Transverse colon (tissue), 4 donors: ENCODE measurements at places on chromosomes 3 and 15. TPM values are rescaled to one million over a fixed set of nuclear protein-coding genes. Genes with fewer than 3 reads are reported as not detected.

DNA sequence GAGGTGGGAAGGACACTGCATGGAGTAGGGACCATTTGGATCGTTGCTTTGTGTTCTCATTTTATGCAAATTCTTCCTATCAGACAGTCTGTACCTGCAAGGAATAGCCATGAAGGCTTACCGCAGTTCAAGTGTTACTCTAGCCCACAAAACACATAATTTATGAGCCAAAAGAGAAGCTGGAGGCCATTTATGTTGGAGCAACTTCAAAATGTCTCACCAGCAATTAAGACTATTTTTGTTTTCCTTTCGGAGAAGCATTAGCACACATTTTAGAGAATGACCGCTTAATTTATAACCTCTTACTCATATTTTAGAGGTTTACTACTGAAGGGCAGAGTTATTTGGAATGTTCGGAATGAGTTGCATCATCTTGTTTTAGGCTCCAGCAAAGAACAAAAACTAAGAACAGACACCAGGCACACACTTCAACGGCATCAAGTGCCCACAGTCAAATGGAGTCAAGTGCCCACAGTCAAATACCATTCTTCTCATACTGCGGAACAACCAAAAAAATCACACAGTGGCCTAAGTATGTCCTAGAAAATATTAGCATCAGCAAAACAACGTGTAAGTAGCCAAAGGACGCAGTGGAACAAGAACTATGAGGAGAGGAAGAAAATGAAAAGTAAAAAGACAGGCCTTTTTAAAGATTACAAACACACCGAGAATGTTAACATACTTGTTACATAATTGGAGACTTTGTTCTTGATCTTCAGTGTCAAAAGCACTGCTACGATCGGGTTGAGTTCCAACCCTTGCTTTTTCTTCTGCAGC, 17.5 kb upstream of the GOLGA8J start:
- no peak overlapping the region for H3K4me3 ChIP-seq
- H3K27me3 ChIP-seq = no peaks in the 10 kb centered on the region
- H3K27ac ChIP-seq = no peak overlapping the region
- H3K4me1 ChIP-seq = no peaks in the 10 kb centered on the region
- DNase-seq = no peak

SCAP gene
- 216 TPM for total RNA-seq

DNA sequence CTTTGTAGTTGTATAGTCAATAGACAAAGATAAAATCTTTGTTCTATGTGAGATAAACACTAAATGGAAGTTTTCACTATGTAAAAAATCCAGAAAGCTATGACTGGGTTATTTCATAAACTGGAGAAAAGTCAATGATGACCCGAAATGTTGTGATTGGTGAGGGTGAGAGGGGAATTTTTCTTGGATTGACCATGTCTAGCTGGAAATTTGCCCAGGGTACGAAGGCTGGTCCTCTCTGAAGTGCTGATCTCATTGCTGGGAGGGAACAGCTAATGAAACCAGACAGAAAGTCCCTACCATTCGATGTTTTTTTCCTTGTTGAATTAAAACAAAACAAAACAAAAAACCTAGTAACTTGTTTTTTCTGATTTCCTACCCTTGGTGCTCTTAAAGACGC, 14.3 kb downstream of the TPRG1 start:
- no peaks in the 10 kb centered on the region for H3K4me1 ChIP-seq
- no peak for DNase-seq
- H3K27ac ChIP-seq = no peak overlapping the region
- H3K4me3 ChIP-seq = no peak overlapping the region
- no peaks in the 10 kb centered on the region for H3K36me3 ChIP-seq
- no peaks in the 10 kb centered on the region for H3K27me3 ChIP-seq

GRCh38 chr3:124315215-124316033, 323.5 kb upstream of the ROPN1 start:
- no peak overlapping the region for H3K4me3 ChIP-seq
- no peaks in the 10 kb centered on the region for H3K36me3 ChIP-seq
- no peaks in the 10 kb centered on the region for H3K4me1 ChIP-seq
- H3K27me3 ChIP-seq = no peaks in the 10 kb centered on the region

STRIT1 gene
- total RNA-seq = 2.5 TPM

ARPP21 gene
- not detected for total RNA-seq

- H3K36me3 ChIP-seq = no peaks in the 10 kb centered on the region
- H3K27ac ChIP-seq = no peak overlapping the region
- no peaks in the 10 kb centered on the region for H3K27me3 ChIP-seq
- no peak overlapping the region for H3K4me3 ChIP-seq
- peaks cover 15% of the 10 kb centered on the region for H3K4me1 ChIP-seq
Observed at GRCh38 chr15:66948294-66948693, 117.1 kb upstream of the SMAD3 start.

SLC28A1 gene
- not detected for total RNA-seq

DNA sequence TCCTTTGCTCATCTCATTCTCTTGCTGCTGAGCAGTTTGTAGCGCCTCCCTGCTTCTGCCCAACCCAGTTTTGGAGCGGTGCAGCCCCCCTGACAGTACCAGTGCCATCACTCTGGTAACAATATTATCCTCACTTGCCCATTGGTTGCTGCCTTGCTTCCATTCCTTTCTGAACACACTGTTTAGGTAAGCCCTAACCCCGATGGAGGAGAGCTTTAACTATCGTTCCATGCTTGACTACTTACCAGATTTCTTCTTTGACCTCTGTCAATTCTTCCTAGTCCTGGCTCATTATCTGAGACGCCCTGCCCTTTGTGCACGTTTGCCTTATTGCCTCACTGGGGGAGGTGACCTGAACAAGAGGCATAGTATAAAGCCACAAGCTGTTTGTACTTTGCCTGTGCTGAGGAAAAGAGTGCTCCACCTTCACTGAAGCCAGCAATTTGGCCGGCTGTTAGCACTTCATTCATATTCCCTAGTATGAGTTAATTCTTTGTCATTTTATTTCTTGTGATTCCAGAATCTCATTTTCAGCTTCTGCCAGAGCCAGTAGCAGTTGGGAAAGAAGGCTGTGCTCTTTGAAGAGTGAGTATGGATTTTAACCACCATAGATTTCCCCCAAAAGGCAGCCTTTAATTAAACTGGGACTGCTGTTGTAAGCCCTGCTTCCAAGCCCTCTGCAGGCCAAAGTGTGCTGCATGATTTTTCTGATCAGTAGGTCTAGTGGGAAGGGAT, 11.9 kb downstream of the ABHD6 start:
- no peak overlapping the region for H3K4me3 ChIP-seq
- peak; percentile 81 for DNase-seq
- peak overlapping the region; percentile 83 for H3K27ac ChIP-seq
- peaks cover 30% of the 10 kb centered on the region for H3K4me1 ChIP-seq
- no peaks in the 10 kb centered on the region for H3K27me3 ChIP-seq

DNA sequence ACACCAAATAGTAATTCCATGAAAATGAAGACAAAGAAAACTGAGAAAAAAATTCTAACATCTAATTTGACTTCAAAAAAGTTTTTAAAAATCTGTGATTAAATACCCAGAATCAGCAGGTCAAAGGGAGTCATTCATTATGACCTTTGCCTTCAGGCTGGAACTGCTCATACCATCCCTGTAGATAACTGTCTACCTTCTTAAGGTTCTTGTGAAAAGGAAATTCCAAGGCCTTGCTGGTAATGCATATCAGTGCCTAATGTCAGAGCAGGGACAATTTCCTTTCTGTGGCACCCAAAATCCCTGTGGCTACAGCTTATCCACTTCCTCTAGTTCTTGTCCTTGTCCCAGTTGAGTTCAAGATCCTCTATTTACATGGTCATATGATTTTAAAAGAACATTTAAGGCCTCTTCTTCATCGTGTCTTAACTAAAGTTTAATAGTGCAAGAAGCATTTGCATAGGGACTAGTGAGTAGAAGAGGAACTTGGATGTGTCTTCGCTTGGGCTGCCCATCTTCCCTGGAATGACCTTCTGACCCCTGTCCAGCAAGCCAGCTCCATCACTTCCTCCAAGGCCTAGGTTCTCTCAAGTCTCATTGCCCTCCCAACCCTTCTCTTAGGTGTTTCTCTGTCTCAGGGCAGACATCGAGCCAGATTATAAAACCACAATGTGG, 8.7 kb upstream of the PLCL2 start:
- no peaks in the 10 kb centered on the region for H3K36me3 ChIP-seq
- H3K4me3 ChIP-seq = no peak overlapping the region
- H3K27ac ChIP-seq = no peak overlapping the region
- DNase-seq = no peak
- no peaks in the 10 kb centered on the region for H3K4me1 ChIP-seq

WDR76 gene
- 0.20 TPM for total RNA-seq

GRCh38 chr3:118960876-118961450, 73.7 kb downstream of the IGSF11 start:
- no peaks in the 10 kb centered on the region for H3K27me3 ChIP-seq
- H3K36me3 ChIP-seq = no peaks in the 10 kb centered on the region
- H3K4me3 ChIP-seq = no peak overlapping the region
- no peaks in the 10 kb centered on the region for H3K4me1 ChIP-seq

- no peak for DNase-seq
- H3K4me1 ChIP-seq = peaks cover 4% of the 10 kb centered on the region
- no peaks in the 10 kb centered on the region for H3K36me3 ChIP-seq
- H3K4me3 ChIP-seq = no peak overlapping the region
- peaks cover 7% of the 10 kb centered on the region for H3K27me3 ChIP-seq
Observed at GRCh38 chr15:40875991-40876730, 2.1 kb upstream of the RHOV start.

GRCh38 chr3:100123112-100123511, 8.8 kb upstream of the FILIP1L start:
- H3K27ac ChIP-seq = no peak overlapping the region
- no peaks in the 10 kb centered on the region for H3K36me3 ChIP-seq
- DNase-seq = no peak
- H3K27me3 ChIP-seq = no peaks in the 10 kb centered on the region

DNA sequence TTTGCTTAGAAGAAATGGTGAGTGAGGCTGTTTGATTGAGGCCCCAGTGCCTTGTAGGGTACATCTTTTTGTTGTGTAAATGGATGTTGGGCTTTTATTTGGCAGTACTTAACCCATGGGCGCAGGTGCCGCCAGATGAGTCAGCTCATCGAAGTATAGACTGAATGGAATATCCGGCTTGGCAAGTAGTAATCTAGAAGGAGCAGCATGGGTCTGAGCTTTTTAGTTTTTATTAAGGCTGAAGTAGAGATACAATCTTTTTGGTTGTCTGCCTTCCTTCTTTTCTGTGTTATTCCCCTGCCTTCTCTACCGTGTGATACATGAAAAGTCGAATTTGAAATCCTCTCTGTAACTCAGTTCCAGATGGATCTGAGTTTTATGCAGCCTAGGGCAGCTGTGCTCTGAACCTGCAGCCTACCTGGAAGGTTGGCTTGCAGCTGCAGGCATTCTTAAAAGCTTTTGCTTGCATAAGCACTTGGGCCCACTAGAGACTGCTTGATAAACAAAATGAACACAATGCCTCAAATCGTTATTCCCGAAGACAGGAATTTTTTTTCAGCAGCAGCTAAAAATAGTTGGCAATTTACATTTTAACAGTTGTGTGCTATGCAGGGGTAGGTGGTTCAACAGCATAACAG, 177.5 kb upstream of the CGNL1 start:
- H3K27ac ChIP-seq = no peak overlapping the region
- peaks cover 15% of the 10 kb centered on the region for H3K4me1 ChIP-seq
- no peaks in the 10 kb centered on the region for H3K36me3 ChIP-seq
- DNase-seq = peak; percentile 34
- no peaks in the 10 kb centered on the region for H3K27me3 ChIP-seq

- H3K36me3 ChIP-seq = no peaks in the 10 kb centered on the region
- no peak overlapping the region for H3K27ac ChIP-seq
- no peaks in the 10 kb centered on the region for H3K27me3 ChIP-seq
- H3K4me1 ChIP-seq = no peaks in the 10 kb centered on the region
- DNase-seq = no peak
Observed at GRCh38 chr3:18153571-18154173, 271.5 kb downstream of the SATB1 start.

- DNase-seq = no peak
- no peak overlapping the region for H3K27ac ChIP-seq
- no peaks in the 10 kb centered on the region for H3K4me1 ChIP-seq
- no peaks in the 10 kb centered on the region for H3K36me3 ChIP-seq
- H3K27me3 ChIP-seq = no peaks in the 10 kb centered on the region
Observed at GRCh38 chr3:139835830-139836683, 98.9 kb upstream of the CLSTN2 start.

ALDH1A2 gene
- 0.68 TPM for total RNA-seq

DNA sequence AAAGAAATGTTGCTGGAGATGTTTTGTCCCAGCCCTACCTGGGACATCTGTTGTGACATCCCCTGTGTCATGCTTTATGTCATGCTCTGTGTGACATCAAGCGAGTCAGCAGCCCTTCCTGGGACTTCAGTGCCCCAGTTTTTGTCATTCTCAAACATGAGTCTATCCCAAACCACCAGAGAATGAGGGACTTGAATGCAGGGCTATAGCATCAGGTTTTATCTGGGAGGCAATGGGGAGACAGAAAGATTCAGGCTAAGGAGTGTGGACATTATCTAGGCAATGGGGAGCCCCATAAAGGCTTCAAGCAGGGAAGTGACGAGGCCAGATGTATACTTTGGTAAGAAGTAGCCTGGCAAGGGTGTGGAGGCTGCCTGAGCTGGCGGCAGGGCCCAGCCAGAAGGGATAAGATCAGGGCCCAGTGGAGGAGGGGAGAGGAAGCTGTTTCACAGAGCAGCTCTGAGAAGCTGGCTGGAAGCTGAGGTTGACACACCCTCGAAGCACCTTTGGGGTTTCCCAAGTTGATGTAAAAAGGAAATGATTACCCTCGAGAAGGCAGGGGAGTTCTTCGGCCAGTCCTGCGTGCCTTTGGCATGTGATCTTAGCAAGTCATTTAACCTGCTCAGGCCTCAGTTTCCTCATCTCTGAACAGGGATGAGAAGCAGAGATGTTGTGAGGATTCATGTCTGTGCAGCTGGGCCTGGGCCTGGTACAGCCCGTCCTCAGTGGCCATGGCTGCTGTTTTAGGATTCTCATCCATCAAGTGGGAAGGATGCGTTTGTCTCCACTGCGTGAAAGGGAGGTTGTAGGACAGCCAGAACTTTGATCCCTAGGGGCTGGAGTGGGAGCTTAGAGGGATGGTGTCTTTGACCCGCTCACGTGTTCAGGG, 34.3 kb downstream of the IRAK2 start:
- DNase-seq = peak; percentile 72
- H3K4me3 ChIP-seq = no peak overlapping the region
- H3K27me3 ChIP-seq = no peaks in the 10 kb centered on the region
- peaks cover 22% of the 10 kb centered on the region for H3K4me1 ChIP-seq

DNA sequence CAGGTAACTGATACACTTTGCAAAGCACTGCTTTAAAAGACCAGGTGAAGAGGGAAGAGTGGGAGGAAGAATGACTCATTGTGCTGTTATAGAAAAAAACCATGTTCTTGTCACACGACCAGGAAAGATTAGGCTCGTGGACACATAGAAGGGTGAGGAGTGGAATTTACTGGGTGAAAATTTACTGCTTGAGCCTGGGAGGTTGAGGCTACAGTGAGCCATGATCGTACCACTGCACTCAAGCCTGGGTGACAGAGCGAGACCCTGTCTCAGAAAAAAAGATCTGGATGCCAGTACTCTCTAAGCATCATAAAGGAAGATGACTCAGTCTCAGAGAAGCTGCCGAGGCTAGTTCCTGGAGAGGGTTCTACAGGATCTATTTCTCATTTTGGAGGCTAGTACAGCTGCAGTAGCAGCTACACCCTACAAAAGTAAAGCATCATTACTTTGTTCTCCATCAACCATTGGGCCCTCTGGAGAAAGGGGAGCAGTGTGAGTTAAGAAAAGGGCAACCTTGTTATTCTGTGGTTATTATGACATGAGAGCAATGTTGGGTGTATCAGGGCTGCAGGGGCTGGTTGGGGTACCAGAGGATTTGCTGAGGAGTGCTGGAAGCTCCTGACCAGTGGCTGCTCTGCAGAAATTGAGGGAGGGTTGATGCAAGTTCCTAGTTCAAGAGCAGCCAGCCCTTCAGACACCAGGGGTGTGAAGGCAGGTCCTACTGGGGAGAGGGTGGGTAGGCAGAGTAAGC, 75.4 kb downstream of the CMTM8 start:
- no peak overlapping the region for H3K27ac ChIP-seq
- no peaks in the 10 kb centered on the region for H3K27me3 ChIP-seq
- no peak for DNase-seq
- no peaks in the 10 kb centered on the region for H3K36me3 ChIP-seq
